ENCODE measurements at places on chromosomes 4 and X.

GRCh38 chrX:132119821-132120515, 7.9 kb downstream of the FRMD7 start:
- DNase-seq, result no peak

GRCh38 chr4:127574643-127575042, 58.1 kb upstream of the INTU start:
- no peak for DNase-seq

DNA sequence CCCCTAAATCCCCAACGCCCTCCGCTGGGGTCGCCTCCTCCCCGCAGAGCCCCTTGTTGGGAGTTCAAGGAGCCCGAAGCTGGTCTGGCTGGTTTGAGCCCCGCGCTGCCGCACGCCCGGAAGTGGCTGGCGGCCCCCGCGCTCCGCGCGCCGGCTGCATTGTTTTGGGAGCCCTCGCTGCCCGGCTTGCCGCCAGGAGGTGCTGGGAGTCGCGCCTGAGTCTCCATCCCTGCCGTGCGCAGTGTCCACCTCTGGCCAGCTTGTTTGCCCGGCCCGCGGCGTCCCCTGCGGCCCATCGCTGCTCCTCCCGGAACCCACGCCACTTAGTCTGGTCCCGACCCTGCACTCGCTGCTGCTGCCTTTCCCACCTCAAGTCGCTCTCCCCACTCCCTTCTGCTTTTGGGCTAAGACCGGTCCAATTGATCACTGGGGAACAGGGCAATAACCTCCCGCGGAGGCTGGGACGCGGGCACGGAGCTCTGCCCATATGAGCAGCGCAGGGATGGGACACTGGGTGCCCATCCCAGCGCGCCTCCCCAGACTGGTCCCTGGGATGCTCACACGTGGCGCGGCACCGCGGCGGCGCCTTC, 2.2 kb upstream of the SFRP2 start:
- peak; percentile 67 for DNase-seq

- no peak for DNase-seq
Observed at GRCh38 chrX:107227780-107228485, 21.5 kb downstream of the DNAAF6 start.

DNA sequence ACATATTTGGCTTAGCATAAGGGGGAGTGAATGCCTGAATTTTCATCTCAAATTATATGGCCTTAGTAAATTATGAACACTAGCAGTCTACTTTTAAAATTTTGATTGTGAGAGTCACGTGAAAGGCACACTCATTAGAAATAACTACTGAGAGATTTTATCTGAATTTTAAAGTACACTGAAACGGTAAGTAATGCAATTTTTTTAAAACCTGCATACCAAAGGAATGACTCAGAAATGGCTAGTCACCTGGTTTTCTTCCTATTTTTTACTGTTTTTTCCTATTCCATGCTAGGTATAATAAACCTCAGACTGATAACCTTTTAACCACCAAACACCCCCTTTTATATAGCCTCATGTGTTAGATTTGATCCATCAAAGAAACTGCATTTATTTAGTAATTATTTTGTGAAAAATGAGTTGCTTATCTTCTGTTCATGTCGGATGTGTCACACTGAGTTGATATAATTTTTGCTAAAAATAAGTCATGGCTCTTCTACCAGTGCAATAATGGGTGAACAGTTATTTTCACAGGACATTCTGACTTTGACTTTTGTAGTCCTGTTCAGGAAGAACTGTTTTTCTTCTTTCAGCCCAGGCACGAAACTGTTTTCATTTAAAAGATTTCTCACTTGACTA, 40.4 kb downstream of the CPEB2 start:
- no peak for DNase-seq

DNA sequence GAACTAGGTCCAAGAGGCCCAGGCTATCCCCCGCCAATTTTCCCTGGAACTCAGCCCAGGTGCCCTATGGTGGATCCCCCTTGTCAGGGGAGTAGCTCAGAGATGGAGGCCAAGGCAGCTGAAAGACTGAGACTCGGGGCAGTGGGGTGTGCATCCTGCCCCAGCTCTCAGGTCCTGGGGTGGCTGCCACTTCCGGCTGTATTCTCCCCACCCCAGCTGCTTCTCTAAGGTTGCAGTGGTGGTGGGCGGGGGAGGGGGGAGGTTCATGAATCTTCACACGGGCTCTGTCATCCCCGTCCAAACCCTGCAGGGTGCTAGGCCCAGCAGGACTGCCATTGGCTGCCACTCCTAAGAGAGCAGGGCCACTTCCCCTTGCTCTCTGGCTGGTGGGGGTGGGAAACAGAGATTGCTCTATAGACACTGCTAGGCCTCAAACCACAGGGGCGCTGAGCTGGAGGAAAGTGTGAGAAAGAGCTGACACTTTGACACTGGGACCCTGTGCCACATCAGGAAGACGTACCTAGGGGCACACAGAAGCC, 1.5 kb downstream of the SASH3 start:
- peak; percentile 88 for DNase-seq

GRCh38 chrX:6005856-6006255, 222.8 kb downstream of the NLGN4X start:
- no peak for DNase-seq

DNA sequence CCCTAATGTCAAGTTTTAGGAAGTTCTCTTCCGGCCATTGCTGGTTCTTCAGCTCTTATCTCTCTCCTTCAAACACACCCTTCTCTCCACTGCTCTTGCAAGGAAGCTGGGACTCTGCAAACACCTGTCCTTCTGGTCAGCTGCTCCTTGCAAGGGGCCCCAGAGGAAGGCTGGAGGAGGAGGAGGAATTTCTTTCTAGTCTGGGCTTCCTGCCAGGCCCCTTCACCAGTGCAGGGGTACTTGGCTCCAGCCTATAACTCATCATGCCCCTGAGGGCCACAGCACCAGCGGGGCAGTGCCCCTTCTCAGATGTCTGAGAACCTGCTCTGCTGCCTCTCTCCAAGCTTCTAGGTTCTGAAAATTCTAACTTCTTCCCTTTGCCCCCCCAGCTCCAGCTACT, 46.7 kb downstream of the REELD1 start:
- DNase-seq, result no peak

DNA sequence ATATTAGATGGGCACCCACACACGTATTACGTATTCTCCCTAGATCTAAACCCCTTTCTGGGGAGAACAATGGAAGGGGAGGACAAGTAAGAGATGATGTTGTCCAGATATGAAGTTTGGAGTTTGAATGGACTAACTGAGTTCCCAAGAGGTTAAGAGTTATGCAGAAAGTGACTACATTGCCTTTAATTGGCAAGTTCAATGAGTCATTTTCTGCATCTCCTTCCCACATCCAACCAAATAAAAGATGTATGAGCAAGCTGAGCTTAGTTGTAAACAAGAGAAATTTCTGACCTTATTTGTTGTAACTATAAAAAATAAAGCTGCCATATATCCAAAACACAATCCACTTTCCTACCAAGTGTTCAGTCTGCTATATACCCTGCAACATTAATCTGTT, 50.5 kb downstream of the TIGD2 start:
- DNase-seq, result no peak

DNA sequence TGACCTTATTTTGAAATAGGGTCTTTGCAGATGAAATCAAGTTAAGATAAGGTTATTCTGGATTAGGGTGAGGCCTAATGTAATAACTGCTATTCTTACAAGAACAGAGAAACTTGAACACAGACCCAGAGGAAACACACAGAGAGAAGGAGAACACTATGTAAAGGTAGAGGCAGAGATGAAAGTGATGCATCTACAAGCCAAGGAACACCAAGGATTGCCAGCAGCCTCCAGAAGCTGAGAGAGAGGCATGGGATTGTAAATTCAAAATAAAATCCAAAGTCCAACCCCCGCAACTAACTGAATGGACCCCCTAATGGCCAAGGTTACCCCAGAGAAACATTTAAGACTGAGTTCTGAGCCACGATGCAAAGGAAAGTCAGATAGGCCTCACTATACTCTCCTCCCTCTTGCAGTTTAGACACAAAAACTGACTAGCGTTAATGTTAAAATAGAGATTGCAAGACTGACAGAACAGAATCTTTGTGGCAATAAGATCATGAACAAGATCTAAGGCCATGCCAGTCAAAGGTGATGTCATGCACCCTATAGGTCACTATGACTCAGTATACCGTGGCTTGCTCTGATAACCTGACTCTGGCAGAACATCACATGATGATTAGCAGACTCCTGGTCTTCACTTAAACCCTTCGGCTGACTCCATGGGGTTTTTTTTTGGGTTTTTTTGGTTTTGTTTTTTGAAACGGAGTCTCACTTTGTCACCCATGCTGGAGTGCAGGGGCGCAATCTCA, 42.9 kb downstream of the DDX60L start:
- DNase-seq, result peak; percentile 5

- no peak for DNase-seq
Observed at GRCh38 chrX:675955-676295, 45.3 kb downstream of the SHOX start.

DNA sequence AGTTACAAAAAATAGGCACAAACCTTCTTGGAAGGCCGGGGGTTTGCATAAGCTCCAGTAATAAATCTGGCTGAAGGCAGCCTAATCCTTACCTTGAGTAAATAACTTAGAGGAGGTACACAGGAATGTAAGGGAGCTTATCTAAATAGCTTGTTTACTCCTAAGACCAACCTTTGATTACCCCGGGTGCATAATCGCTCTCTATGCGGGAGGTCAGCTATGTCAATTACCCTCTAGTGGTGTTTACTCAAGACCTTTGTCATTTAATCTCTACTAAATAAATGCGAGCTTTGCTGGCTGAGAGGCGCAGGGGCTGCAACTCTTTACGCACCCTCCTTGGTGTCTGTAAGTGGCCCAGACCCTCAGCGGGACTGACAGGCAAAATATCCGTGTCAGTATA, 50.2 kb upstream of the MAP9 start:
- DNase-seq, result no peak

DNA sequence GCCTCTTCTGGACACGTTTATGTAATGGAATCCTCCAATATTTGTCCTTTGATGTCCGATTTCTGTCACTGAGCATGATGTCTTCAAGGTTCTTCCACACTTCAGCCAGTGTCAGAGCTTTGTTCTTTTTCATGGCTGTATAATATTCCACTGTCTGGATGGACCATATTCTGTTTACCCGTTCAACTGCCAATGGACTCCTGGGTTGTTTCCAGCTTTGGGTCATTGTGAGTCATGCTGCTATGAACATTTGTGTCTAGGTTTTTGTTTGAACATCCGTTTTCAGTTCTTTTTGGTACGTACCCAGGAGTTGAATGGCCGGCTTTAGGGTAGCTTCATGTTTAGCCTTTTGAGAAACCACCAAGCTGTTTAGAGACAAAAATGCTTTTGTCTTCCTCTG, 93.2 kb downstream of the SHOX start:
- DNase-seq, result no peak

GRCh38 chr4:184825141-184825895, 450 bp downstream of the ACSL1 start:
- peak; percentile 63 for DNase-seq

- DNase-seq, result no peak
Observed at GRCh38 chr4:63556332-63556731, 852.9 kb downstream of the TECRL start.

DNA sequence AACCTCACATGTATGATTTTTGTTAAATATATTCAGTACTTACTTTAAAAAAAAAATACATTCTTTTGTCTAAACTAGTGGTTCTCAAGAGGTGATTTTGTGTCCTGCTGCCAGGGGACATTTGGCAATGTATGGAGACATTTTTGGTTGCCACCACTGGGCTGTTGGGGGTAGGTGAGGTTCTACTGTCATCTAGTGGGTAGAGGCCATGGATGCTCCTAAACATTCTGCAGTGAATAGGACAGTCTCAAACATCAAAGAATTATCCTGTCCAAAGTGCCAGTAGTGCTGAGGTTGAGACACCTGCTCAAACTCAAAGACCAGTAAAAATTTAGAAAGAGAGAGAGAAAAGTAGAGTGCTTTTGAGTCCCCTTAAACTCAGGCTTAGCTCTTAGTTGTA, 32.9 kb upstream of the PGM2 start:
- no peak for DNase-seq

DNA sequence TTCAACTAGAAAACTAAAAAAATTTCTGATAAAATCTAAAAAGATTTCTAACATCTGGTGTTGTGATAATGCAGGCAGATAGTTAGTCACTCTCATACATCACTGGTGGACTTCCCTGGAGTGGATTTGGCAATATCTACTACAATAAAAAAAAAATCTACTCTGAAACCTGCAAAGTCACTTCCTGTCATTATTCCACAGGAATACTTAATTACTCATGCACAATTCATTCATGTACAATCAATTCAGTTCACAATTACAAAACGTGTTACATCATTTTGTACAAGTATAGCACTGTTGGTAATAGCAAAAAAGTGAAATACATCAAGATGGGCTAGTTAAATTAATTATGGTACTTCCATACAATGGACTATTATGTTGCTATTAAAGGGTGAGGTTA, 16.5 kb upstream of the RHOH start:
- DNase-seq, result no peak

DNA sequence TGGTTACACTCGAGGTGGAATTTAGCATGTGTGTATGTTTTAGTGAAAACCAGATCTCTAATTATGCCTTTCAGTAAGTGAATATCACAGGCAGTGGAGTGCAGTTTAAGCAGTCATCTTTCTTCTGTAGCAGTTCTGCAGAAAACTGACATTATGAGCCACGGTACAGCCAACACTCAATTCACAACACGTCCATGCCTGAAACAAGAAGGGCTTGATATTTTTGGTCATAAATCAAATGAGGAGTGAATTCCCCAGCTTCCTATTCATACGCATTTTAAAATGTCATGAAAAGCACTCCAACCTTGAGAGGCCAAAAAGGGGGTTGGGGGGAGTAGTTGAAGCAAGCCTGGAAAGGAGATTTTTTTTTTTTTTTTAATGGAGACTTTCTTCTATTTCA, 316.7 kb downstream of the ARHGAP10 start:
- DNase-seq, result no peak

- peak; percentile 81 for DNase-seq
Observed at GRCh38 chrX:71671043-71671780, 3.9 kb downstream of the LOC101059915 start.

DNA sequence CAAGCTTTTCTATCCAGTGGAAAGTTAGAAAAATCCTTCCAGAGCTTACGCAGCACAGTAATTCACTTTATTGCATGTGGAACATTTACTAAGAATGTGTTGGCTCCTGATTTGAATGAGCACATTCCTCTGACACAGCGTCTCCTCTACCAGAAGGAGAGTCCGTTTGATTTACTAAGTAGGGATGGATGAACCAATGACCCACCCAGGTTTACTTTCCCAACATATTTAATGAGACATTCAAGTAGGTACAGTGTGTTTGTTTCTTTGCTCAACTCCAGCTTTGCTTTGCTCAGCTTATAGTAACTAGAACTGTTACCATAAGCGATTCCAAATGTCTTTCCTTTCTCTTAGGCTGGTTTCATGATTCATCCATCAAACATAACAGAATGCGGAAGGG, 161.7 kb downstream of the SMARCA1 start:
- DNase-seq, result no peak

DNA sequence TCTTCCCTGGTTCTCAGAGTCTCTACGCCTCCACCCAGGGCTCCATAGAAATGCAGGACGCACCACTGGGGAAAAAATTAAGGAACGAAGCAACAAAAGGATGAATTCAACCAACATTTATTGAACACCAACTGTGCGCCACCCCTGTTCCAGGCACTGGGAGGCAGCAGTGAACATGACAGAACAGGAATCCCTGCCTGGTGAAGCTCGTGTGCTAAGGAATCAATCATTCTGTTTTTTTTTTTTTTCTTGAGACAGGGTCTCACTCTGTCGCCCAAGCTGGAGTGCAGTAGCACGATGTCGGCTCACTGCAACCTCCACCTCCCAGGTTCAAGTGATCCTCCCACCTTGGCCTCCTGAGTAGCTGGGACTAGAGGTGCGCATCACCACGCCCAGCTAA, 1.9 kb upstream of the FTSJ1 start:
- peak; percentile 30 for DNase-seq

GRCh38 chrX:53817548-53817947, 131.0 kb upstream of the HUWE1 start:
- DNase-seq, result no peak

Data from stimulated activated CD4-positive, alpha-beta T cell treated with anti-CD3 and anti-CD28 coated beads, Interleukin-15, amount 100 ng/mL, for 24 hours (primary cell).